B cell (primary cell): ENCODE measurements at places on chromosomes 1 and 21. TPM values are rescaled to one million over a fixed set of nuclear protein-coding genes. Genes with fewer than 3 reads are reported as not detected.

DNA sequence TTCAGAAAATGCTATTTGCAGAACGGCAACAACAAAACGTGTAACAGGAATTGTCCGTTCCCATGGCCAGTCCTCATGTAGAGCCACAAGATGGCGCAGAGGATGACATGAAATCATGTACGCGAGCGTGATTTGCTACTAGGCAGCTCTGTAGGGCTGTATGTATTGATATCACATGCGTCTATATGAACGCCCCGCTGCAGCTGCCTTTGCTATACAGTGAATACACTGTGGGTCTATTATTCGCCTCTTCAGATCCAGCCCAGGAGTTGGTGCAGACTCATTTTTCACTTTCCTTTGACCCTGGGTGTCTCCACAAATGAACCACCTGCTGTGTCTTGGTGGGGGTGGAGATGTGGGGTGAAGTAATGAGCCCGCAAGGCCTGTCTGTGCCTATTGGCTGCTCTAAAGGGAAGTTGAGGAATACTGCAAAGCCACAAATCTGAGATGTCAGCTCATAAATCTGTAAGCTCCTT lies 361.5 kb downstream of the KIF26B start:
- DNase-seq, result no peak

GRCh38 chr1:190739926-190740325 lies 262.3 kb upstream of the BRINP3 start:
- DNase-seq, result no peak

GRCh38 chr1:93565496-93566206 lies 116.0 kb downstream of the BCAR3 start:
- DNase-seq, result no peak

GRCh38 chr1:209674957-209675564 lies at the start of gene G0S2:
G0S2 (plus strand) TSS chr1:209675412; CDS start chr1:209675685, 273 bp downstream.
- peak; percentile 30 for DNase-seq

- no peak for DNase-seq
Measured at GRCh38 chr1:230286166-230286889, 139.8 kb downstream of the PGBD5 start.

GRCh38 chr1:40860706-40861223 lies 1.4 kb downstream of the CITED4 start:
- no peak for DNase-seq

- DNase-seq, result no peak
Measured at GRCh38 chr1:58447886-58448285, 98.6 kb downstream of the OMA1 start.

DNA sequence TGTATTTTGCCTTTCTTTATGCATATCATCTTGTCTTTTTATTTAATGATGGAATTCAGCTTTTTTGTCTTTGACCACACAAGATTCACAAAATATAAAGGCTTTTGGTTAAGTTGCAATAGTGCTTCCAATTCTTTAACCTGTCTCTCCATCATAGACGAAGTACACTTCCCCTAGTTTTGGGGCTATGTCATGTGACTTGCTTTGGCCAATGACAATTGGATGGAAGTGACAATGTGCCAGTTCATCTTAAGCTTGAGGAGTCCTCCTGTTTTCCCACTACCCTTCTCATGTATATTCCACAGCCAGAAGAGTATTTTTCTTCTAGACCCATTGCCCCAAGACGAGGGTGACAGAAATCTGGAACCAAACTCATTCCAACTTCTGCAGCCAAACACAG lies 419.6 kb upstream of the BRINP3 start:
- DNase-seq, result no peak

DNA sequence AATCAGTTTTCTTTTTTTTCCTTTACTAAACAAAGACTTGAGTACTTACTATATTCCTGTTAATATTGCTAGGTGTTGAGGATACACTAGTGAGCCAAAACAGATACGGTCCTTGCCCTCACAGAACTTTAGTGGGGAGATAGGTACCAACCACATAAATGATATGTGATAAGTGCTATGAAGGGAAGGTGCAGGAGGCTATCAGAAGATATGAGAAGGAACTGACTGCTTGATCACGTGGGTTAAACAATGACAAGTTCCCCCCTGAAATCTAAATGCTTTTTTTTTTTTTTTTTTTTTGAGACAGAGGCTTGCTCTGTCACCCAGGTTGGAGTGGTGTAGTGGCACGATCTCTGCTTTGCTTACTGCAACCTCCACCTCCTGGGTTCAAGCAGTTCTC lies 25.0 kb downstream of the RBM15 start:
- no peak for DNase-seq

GRCh38 chr1:5578690-5579089 lies 413.5 kb downstream of the NPHP4 start:
- no peak for DNase-seq

DNA sequence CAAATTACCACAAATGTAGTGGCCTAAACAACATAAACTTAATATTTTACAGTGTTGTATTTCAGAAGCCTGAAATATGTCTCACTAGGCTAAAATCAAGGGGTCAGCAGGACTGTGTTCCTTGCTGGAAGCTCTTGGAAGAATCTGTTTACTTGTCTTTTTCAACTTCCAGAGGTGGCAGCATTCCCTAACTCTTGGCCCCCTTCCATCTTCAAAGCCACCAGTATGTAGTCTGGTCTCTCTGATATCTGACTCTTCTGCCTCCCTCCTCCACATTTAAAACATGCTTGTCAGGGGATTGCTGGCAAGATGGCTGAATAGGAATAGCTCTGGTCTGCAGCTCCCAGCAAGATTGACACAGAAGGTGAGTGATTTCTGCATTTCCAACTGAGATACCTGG lies 567.5 kb downstream of the PLA2G4A start:
- no peak for DNase-seq

DNA sequence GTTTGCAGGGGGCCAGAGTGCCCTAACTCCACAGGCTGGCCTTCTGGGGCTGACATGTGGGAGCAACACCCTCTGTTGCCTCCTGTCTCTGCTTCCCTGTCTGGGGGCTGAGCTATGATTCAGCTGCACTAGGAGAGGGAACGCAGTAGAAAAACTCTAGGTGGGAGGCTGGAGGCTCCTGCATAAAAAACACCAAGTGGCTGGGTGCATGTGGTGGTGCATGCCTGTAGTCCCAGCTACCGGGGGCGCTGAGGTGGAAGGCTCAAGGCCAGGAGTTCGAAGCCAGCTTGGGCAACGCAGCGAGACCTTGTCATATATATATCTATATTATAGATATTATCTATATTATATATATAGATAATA lies 5.6 kb downstream of the KIF17 start:
- no peak for DNase-seq

DNA sequence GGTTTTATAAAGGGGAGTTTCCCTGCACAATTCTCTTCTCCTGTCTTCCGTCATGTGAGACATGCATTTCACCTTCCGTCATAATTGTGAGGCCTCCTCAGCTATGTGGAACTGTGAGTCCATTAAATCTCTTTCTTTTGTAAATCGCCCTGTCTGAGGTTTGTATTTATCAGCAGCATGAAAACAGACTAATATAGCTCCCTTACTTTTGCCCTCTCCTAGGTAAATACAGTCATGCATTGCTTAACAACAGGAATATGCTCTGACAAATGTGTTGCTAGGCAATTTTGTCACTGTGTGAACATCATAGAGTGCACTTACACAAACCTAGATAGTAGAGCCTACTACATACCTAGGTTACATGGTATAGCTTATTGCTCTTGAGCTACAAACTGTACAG lies 616.8 kb downstream of the RWDD3 start:
- no peak for DNase-seq

GRCh38 chr1:29984862-29985605 lies 738.4 kb downstream of the MATN1 start:
- no peak for DNase-seq

- DNase-seq, result no peak
Measured at GRCh38 chr1:241976229-241976628, 18.7 kb downstream of the BECN2 start.

- no peak for DNase-seq
Measured at GRCh38 chr1:84776639-84777038, 86.4 kb upstream of the SSX2IP start.

GRCh38 chr1:154221278-154222001 lies 685 bp downstream of the UBAP2L start:
- DNase-seq, result peak; percentile 87

The DEPDC1 gene
- polyA plus RNA-seq, result 0.03 TPM in 1 of 2 replicates, not detected in the other

The GPATCH3 gene
- polyA plus RNA-seq, result 9.2 and 12.0 TPM in 2 replicates

The LCE2C gene
- polyA plus RNA-seq, result not detected in 2 replicates

The SPATA17 gene
- not detected in 2 replicates for polyA plus RNA-seq

The ELF3 gene
- polyA plus RNA-seq, result 1.6 and 4.0 TPM in 2 replicates

The AMY2A gene
- polyA plus RNA-seq, result not detected in 2 replicates

The OR10K1 gene
- polyA plus RNA-seq, result not detected in 2 replicates

The OR2T11 gene
- 0.07 and 0.12 TPM in 2 replicates for polyA plus RNA-seq

The S100A7A gene
- polyA plus RNA-seq, result not detected in 2 replicates

The RXRG gene
- not detected in 2 replicates for polyA plus RNA-seq

The ASPM gene
- polyA plus RNA-seq, result 0.13 and 0.14 TPM in 2 replicates
